ENCODE measurements at places on chromosomes 2 and 18.

DNA sequence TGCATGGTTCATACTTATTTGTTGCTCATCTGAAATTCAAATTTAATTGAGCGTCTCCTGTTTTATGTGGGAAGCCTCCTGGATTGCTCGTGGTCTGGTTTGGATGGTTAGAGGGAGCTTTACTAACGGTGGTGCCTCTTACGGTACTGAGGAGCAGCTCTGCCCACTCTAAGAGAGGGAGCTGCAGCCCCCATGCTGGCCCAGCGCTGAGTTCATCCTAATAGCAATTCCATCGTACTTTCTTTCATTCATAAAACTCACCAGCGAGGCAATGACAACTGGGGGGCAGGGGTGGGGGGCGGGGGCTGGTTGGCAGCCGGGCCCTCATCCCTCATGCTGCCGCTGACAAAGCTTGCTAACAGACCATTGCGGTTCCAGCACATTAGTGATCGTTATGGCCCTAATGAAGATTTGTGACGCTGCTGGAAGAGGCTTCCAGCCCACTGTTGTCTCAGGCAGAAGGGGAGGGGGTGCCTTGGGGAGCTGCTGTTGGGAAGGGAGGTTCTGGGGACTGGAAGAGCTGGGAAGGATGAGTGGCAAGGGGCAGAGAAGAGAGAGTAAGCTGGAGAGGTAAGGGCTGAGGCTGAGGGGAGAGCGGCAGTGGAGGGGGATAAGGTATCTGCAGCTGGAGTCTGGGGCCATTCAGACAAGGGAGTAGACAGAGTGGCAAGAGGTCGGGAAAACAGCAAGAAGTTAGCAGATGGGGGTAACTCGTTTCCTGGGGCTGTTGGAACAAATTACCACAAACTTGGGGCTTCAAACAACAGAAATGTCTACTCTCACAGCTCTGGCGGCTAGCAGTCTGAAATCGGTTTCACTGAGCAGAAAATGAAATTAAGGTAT lies 238.1 kb downstream of the LPIN1 start:
- DNase-seq: no peak

- no peak for DNase-seq
Measured at GRCh38 chr2:220157312-220157711, 529.9 kb downstream of the SLC4A3 start.

DNA sequence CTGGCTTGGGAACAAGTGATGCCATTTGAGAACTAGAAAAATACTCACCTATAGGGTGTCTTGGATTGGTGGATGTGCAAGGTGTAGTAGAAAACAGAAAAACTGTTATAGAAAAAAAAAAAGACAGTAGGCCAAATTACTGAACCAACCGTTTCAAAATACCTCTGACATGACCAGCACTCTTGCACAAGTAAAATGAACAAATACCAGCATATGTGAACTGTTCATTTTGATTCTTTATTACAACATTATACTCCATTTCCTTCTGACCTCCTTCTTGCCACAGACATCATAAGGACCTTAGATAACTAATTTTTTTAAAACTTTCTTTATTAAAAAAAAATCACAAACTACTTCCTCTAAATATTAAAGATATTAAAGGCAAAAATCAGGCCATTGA lies 125.5 kb downstream of the ATAD2B start:
- DNase-seq: no peak

- no peak for DNase-seq
Measured at GRCh38 chr2:195532628-195533271, 124.3 kb upstream of the SLC39A10 start.

GRCh38 chr2:118983915-118984314 lies 41.9 kb downstream of the MARCO start:
- DNase-seq: no peak

GRCh38 chr2:148939271-148939670 lies 64.2 kb downstream of the KIF5C start:
- DNase-seq: no peak

- DNase-seq: no peak
Measured at GRCh38 chr2:156800781-156801361, 364.7 kb downstream of the GPD2 start.

DNA sequence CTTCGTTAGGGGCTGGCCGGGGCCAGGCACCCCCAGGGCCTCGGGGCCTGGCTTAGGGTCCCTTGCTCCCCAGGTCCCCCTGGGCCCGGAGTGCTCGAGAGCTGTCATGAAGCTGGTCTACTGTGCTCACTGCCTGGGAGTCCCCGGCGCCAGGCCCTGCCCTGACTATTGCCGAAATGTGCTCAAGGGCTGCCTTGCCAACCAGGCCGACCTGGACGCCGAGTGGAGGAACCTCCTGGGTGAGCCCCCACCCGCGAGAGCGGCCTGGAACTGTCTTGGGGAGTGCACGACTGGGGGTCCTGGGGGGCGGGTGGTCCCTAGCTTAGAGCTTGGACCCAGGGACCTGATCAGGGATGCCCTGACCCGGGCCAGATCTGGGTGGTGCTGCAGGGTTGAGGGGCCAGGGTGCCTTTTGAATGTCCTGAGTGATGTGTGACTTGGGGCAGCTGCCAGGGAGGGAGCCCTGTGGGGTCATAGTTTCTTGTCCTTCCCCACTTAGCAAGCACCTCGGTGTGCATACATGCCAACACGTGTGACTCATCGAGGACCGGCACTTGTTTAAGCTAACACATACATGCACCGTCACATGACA lies 27.9 kb downstream of the GPC1 start:
- DNase-seq: no peak

DNA sequence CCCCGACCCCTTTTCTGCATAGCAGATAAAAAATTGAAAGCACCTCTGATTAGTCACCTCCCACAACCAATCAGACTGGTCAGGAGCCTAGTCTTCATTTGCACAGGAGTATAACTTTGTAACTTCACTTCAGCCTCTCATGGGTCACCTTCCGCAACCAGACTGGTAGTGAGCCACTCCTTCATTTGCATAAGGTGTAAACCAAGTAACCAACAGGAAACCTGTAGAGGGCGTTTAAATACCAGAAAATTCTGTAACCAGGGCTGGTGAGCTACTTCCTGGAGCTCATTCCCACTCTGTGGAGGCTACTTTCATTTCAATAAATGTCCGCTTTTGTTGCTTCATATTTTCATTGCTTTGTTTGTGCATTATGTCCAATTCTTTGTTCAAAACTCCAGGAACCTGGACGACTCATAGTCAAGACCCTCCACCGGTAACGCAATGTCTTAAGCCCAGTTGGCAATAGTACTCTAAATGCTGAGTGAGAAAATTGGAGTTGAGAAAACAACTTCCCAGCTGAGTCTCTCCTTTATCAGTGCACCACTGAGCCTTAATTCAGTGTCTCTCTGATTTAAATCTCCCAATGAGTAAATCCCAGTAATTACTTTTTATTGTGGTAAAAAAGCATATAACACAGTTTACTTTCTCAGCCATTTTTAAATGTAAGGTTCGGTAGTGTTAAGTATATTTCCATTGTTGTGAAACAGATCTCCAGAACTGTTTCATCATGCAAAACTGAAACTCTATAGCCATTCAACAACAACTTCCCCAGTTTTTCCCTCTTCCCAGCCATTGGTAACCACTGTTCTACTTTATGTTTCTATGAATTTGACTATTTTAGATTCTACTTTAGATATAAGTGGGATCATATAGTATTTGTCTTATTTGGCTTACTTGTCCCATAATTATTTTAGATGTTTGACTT lies 392.7 kb upstream of the SLC8A1 start:
- DNase-seq: no peak

GRCh38 chr18:23547846-23548245 lies 38.5 kb downstream of the NPC1 start:
- DNase-seq: no peak

DNA sequence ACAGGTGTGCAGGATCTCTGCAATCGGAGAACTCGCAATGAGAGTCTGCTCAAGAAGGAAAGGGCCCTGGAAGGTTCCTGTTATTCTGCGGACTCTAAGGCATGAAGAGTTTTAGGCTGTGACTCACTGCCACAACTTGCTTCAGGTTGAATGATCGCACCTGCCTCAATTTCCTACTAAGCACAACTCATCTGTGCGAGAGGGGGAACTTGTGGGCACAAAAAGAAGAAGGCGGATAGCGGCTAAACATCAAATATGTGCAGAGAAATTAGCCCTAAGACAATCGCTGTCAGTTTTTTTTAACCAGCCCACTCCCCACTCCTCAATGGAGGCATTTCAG lies 14.0 kb upstream of the CREG2 start:
- no peak for DNase-seq

DNA sequence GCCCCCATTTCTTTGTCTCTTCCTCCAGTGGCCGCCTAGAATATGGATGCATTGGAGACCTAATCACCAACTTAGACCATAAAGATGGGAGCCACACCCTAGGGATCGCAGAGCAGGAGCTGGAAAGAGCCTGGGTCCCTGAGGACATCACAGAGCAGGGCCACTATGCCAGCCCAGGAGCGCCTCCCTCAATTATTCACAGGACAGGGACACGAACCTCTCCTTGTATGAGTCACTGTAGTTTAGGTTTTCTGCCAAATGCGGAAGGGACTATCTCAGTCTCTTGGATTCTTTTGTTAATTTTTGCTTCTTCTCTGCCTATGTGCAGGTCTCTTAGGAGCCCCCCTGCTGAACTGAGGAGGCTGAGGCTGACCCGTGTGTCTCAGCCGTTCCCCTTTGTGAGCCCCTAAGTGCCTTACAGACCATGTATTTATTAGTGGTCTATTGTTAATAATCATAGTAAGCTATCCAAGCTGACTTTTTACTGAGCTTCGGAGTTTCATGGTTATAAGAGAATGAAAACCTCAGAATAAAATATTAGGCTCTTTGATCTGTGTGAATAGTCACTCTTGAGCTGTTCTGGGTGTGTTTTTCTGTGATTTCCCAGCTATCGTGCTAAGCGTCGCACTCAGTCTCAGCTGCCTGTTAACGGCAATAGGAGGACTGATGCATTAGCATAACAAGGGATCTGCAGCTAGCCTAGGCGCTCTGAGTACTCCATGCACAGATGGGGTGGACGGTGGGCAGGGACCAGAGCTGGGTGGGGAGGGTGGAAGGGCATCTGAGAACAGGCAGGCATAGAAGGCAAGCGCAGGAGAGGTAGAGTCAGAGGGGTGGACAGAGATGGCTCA lies 12.7 kb upstream of the PTPN4 start:
- DNase-seq: no peak

DNA sequence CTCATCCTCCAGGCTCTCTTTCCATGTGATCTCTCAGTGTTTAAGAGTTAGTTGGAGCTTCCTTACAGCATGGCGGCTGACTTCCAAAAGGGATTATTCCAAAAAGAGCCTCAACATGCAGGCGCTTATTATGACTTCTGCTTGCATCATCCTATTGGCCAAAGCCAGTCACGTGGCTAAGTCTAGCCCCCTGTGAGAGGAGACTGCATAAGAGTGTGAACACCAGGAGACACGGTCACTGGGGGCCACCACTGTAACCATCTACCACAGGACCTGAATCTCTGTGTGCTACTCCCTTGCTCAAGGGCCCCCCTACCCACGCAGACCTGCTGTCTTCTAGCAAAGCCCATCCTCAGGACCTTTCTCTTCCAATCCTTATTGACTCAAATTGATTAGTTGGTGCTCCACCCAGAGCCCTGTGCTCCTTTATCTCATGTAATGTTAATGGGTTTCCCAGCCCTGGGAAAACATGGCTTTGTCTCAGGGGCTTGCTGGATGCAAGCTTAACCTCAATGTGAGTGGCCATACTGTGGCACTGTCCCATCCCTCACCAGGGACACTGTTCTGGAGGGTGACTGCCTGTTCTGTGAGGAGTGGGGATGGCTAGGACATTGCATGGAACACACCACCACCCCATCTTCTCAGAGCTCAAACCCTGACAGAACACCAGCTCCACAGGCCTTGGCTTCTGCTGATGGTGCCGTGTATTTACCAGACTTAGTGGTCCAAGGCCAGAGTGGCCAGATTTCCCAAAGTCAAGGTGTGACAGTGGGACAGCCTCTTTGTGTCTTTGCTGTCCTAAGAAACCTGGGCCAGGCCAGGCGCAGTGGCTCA lies 4.2 kb downstream of the IL1RN start:
- DNase-seq: no peak

DNA sequence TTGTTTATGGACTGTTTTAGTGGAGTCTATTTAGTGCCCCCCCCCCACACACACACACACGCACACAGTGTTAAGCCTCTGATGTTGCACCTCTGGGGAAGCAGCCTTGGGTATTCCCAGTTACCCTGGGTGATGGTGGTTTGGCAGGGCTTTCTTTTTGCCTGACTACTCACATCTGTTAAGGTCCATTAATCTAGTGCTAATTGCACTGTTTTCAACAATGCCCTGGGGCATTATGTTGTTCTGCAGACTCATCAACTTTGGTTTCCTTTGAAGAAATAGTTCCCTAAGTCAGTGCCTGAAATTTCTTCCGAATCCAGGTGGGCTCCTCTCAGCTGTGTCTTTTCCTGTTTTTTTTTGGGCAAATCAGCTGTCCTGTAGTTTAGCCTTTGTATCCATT lies 34.7 kb downstream of the SPOPL start:
- DNase-seq: no peak

- DNase-seq: no peak
Measured at GRCh38 chr18:79487183-79487800, 91.6 kb downstream of the NFATC1 start.

- DNase-seq: peak; percentile 72
Measured at GRCh38 chr2:218648088-218648786, 11.2 kb downstream of the ZNF142 start.

- DNase-seq: no peak
Measured at GRCh38 chr2:164538240-164538866, 82.9 kb downstream of the GRB14 start.

DNA sequence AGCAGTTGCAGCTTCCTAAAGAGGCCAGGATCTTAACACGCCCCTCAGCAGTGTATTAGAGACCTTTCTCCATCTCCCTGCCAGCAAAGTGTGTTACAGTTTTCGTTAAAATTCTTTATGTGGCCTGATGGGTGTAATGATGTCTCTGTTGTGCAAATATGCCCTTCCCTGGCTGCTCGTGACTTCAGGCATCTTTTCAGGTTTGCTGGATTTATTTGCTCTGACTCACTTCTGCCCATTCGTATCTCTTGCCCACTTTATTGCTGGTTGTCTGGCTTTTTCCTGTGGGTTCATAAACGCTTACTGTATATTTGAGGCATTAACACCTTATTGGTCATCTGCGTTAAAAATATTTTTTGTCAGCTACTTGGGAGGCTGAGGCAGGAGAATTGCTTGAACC lies 134.5 kb downstream of the ASB1 start:
- no peak for DNase-seq

DNA sequence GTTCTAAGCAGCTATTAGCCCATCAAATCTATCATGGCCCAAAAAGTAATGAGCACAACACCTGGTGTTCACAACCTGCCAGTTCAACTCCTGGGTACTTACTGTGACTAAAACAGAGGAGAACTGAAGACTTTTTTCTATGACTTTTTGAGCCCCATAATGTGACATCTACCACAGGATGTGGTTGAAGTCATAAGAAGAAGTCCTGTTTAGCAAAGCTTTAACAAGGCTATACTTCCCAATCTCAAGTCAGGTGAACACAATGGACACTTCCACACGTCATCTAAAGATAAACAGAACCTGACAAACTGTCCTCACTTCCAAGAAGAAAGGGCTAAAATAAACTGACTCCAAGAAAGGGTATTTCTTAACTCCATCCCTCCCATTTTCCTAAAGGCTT lies 138.8 kb downstream of the ATAD2B start:
- no peak for DNase-seq

Measured in activated CD8-positive, alpha-beta memory T cell treated with anti-CD3 and anti-CD28 coated beads for 24 hours (primary cell).